Fibroblast of skin of left biceps (primary cell): ENCODE measurements at places on chromosomes 2 and 18.

- DNase-seq, result peak; percentile 5
Observed at GRCh38 chr2:167943897-167944296, 303.5 kb downstream of the STK39 start.

- DNase-seq, result no peak
Observed at GRCh38 chr18:25134861-25135260, 217.1 kb downstream of the ZNF521 start.

DNA sequence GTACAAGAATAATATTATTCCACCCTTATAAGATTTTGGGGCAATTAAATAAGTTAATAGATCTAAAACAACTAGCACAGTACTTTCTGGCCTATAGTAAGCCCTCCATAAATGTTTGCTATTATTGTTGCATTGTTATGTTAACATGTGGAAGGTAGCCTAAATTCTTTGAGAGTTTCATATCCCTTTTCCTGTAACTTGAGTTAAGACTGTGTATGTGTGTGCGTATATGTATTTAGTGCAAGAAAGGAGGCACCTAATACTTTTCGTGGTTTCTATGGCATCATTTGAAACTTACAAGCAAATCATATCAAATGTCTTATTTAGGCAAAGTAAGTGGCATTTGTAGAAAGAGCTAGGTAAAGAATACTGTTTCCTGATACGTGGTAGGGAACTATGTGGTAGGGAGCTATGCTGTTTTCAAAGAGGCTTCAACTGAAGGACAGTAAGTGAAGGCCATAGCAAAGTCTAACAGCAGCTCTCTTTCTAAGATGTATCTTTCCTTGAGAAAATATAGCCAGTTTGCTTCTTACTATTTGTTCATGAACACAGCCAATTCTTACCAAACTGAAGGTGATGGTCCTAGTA, 36.8 kb upstream of the C2orf74 start:
- no peak for DNase-seq

GRCh38 chr2:70728128-70728527, 39.9 kb downstream of the ADD2 start:
- DNase-seq, result no peak

- no peak for DNase-seq
Observed at GRCh38 chr2:191255271-191255670, 10.1 kb downstream of the MYO1B start.

- DNase-seq, result no peak
Observed at GRCh38 chr2:94776036-94776435, 95.2 kb upstream of the TEKT4 start.

GRCh38 chr2:25960396-25960795, 21.9 kb downstream of the KIF3C start:
- no peak for DNase-seq

DNA sequence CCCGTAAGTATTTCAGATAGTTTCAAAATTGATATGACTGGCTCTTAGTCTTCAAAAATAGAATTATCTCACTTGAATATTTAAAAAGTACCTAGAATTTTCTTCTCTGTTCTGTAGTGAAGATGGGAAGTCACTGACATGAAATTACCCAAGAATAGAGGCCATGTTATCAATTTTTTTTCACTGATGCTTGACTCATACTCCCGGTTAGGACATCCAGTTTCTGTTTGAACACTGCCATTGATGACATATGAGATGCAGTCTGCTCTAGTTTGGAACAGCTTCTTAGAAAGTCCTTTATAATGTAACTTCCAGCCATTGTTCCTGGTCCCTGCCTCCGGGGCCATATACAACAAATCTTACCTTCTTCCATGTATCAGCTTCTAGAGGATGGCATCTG, 26.0 kb downstream of the MAP3K20 start:
- no peak for DNase-seq

- no peak for DNase-seq
Observed at GRCh38 chr2:182615036-182615435, 101.0 kb upstream of the DNAJC10 start.

DNA sequence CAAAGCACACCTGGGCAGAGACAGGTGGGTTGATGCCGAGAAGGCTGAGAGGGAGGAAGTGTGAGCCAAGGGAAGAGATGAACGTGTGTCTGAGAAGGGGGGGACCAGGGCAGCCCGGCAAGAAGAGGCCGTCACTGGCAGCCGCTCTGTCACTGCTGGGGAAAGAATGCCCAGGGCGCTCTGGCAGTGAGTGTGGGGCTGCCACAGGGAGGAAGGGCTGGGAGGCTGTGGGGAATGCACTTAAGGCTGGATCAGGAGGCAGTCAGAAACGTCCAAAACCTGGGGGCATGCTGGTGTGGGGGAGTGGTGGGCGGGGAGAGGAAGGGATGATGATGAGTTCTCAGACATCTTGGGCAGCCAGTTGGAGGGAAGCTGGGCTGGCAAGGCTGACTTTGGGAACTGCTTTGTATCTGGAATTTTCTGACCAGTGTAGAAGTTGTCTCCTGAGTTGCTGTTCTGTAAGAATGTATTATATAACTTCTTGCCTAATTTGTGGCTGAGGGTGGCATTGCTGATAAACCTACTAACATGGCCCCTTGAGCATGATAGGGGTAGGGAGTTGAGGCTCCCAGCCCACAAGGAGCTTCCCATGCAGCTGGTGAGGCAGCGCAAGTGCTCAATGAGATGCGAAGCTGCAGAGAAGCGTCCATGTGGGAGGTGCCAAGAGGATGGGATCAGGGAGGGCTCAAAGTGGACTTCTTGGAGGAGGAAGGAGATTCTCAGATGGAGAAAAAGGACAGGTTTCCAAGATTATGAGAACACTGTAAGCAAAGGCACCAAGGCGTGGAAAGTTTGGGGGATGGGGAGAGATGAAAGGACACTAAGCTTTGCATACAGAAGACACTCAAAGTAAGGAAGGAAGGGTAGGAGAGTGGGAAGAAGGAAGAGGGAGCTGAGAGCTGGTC, 185.1 kb upstream of the HAAO start:
- DNase-seq, result no peak

- DNase-seq, result no peak
Observed at GRCh38 chr2:240561325-240561971, 1.3 kb downstream of the DUSP28 start.

- no peak for DNase-seq
Observed at GRCh38 chr18:35689728-35690127, 108.2 kb downstream of the GALNT1 start.

DNA sequence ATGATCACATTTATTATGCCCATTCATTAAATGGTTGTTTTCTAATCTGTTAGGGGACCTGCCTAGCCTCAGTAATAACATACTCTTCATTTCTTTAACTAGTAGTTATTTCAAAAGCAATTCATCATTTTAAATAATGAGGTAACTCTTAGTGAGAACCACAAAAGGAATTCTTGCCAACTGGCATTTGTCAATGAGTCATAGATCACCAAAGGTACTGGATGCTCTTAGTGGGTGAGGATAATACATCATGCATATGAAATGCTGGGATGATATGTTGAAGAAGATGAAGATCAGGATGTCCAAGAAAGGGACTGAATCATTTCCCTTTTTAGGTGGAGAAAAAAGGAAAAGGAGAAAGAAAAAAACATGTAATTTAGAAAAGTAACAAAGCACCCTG, 826.2 kb upstream of the DDX18 start:
- no peak for DNase-seq

DNA sequence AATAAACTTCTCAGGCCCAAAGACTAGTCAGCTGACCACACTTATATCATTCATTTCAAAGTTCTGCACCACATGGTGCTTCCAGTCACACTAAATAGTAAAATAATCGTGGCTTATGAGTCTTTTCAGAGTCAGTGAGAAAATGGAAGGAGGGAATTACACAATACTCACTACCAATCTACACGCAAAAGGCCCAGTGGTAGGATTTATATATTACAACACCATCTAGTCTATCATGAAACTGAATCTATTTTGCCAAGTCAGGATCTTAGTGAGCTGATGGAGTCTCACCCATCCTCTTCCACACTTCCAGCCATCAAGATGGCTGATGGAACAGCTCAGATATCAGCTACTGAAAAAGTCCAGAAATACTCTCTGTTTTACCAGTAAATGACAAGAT, 21.9 kb downstream of the INO80D start:
- DNase-seq, result no peak

DNA sequence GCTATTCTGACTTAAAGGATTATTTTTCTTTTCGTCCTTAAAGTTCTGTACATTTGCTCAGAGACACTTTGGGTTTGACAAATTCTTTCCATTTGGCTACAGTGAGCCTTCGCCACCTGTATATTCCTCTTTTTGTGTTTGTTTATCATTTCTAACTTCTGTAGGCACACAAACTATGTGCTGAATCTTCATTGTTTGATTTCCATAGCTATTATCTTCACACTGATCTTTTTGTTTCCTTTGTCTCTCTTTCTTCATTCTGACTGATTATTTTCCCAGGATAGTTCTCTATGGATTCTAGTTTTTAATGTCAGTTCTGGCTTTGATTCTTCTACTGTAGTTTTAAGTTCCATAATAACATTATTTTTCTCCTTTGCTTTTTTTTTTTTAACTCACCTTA, 350.2 kb downstream of the ZNF521 start:
- DNase-seq, result no peak

- no peak for DNase-seq
Observed at GRCh38 chr2:227082286-227082685, 81.7 kb downstream of the COL4A4 start.
